ENCODE measurements at places on chromosomes 3 and 15.

DNA sequence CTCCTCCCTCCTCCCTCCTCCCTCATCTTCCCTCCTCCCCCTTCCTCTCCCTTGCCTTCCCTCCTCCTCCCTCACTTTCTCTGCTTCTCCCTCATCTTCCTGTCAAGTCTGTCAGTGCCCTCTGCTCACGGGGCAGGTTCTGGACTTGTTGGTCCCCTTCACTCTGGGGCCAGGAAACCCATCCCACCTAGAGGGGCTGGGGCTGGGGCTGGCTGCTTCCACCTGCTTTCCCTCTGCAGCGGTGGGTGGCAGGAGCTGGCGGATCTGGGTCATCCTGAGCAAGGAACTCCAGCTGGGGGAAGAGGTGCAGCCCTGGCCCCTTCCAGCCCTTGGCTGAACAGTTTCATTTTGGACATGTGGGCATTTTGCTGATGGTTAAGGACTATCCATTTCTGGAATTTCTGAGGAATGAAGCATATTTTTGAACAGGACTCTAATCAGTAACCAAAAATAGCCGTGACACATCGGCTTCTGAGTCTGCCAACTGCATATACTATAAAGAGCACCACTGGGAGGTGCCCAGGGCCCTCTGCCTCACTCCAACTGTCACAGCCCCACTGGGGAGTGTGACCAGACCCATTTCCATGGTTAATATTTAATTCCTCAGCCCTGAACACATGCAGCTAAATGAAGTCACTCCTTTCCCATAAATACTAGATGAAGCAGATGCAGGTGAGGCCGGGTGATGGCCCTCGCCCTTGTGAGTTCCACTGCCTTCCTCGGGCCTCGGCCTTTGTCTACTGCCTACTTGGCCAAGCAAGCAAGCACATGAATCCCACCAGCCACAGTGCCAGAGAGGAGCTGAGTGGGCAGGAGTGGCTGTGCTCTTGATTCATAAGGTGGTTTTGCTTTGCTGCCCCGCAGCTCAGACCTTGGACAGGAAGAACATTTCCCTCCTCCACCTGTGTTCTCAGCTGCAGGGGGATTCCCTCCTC is 39.8 kb downstream of the CHDH start:
- DNase-seq: peak; percentile 67

DNA sequence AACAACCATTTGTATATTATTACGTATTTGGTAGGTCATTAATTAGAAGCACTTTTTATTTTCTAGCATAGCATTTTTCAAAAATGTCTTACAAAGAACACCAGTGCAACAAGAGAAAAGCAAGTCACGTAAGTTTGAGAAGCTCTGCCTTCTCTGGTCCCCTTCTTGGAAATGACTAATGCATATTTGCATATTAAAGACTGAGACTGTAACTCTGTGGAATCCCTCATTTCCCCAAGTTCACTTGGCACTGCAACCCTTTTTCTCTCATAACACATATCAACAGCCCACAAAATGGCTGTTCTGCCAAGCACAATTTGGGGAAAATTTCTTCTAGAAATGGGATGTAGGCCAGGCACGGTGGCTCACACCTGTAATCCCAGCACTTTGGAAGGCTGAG is 176.3 kb downstream of the ERC2 start:
- DNase-seq: no peak

- DNase-seq: peak; percentile 77
These were observed 111.2 kb upstream of the SUCLG2 start for GRCh38 chr3:67765575-67765974.

GRCh38 chr3:173399044-173399443 is 1.5 kb downstream of the NLGN1 start:
- no peak for DNase-seq

DNA sequence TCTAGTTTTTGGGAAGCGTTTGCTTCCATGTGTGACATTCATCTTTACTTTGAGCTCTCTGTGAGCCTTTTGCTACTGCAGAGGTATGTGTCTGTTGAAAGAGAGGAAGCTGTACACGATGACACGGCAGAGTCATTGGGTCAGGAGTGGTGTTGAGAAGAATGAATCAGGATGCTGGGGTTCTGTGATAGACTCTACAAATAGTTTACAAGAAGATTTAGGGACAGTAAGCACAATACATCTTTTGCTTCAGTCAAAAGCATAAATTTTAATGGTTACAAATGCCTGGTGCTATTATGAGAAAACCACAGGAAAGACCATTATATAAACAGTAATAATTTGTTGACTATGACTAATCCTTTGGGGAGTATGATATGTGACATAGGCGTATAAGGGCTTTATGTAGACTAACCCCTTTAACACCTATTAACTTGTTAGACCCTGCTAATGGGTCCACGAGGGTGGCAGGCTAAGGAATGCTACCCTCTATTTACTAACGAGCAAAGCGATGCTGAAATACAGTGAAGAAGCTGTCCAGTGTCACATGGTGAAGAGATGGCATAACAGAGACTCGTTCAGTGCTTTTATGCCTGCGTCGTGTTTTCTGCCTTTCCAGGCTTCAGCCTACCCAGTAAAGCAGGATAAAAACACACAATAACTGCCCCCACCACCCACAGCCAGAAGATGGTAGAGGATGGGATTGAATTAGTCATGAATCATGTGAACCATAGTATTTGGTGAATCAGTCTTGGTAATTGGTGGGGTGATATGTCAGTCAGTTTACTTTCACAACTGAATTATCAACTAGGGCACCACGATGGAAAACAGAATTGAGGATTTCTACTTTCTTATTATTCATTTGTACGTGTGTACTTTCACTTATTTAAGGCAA is 118.8 kb downstream of the LPP start:
- peak; percentile 99 for DNase-seq

DNA sequence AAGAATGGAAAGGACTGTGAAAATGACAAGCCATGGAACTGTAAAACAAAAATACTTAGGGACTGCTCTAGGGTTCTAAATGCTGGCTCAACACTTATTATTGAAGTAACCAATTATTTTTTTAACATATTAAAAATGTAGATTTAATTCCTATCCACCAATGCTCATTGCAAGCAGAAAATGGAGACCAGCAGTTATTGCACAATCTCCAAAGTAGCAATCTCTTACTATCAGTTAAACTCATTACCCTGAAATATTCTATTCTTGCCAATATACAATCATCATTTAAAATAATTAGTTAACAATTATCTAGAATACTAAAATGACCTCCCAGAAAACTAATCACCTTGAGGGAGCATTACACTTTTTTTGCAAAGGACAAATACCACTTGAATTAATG is 499.8 kb downstream of the NAALADL2 start:
- DNase-seq: no peak

GRCh38 chr3:165749241-165749640 is 88.0 kb downstream of the BCHE start:
- DNase-seq: no peak

- no peak for DNase-seq
These were observed 161.7 kb downstream of the ANXA2 start for GRCh38 chr15:60235951-60236710.

DNA sequence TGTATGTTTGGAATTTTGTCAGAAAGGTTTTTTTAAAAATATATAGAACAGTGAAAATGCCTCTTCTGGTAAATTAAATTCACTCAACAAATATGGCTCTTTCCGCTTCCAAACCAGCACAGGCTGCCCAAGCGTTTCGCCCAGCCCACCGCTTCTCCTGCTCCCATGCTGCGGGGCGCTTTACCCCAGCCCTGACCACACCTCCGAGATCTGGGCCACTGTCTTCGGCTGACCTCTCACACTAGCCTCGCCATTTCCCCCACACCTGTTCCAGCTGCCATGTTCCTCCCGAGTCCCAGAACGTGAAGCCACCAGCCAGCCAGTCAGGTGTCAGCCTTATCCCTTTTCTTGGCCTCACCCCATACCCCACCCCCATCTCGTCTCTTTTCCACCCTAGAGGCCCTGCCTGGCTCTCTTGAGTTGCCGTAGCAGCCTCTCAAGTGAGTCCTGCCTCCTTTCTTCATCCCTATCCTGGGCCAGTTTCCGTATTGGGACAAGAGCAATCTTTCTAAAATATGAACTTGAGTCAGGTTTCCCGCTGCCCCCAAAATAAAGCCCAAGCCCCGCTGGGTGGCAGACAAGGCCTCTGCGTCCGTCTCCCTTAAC is 46.5 kb downstream of the SLC12A8 start:
- DNase-seq: no peak

GRCh38 chr15:56805466-56806147 is 72.3 kb upstream of the ZNF280D start:
- peak; percentile 82 for DNase-seq

DNA sequence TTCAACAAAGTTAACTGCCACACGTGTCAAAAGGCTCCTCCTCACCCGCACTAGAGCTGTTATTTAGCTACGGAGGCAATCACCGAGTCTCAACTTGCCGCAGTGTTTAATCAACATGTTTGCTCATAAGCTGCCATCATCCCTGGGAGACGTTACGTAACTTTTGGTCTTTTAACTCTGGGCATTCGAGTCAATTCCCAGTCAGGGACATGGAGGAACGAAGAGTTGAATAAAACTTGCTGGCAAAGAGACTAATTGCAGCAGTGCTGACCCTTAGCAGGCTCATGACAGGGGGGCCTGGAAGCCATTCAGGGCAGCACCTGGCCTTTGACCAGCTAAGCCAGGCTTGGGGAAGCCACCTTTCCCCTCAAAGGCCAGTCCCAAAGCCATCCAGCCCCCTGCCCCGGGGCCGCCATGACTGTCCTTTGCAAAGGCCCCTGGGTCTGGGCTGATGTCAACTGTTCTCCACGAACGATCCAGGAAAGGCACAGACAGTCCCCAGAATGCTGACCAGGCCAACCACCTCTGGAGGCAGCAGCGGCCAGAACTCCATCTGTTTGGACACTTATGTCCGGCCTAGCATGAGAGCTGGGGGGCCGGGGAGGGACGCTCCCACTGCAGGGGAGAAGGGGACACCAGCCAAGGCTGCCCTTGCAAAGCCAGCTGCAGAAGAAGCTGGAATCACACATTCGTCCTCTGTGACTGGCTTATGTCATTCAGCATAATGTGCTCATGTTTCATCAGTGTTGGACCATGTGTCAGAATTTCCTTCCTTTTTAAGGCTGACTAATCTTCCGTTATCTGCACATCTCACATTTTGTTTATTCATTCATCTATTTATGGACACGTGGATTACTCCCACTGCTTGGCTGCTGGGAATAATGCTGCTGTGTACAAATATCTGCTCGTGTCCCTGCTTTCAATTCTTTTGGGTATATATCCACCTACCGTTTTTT is 43.7 kb downstream of the PCSK6 start:
- DNase-seq: peak; percentile 80

DNA sequence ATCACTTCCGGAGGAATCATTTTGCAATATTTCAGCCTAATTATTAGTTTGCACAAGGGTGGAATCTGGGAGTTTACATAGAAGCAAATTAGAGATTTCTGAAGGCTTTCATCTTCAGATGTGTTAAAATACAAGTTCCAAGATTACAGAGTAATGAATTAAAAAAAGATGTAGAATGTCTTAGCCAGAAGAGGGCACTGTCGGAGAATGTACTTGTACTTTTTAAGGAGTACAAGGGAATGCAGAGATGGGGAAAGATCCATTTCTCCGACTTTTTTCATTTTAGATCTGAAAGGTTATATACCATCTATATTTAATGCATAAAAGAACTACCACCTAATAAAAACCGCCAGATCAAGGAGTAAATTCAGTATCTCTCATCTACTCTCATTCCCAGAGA is 43.1 kb upstream of the WDR5B start:
- DNase-seq: peak; percentile 57

- DNase-seq: no peak
These were observed 202.8 kb downstream of the CADPS start for GRCh38 chr3:62672270-62672987.

GRCh38 chr3:189631409-189631808 is 220 bp downstream of the TP63 start:
- no peak for DNase-seq

GRCh38 chr3:185629554-185630181 is 43.6 kb downstream of the SENP2 start:
- no peak for DNase-seq

DNA sequence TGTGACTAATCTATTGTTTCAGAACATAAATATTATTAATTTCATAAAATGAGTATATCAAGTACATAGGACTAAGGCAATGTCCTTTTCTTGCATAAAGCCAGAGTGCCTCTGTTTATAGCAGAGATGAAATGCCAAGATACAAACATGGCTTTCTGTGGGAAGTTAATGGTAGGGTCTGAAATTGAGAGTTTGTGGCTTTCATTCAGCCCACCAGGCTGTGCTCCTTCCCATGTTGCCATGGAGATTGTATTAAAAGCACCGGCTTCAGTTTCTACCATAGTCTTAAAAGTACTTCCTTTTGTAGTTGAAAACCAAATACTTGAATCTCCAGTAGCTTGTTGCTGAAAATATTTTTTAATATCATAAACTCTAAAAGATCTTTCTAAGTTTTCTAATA is 114.0 kb downstream of the LRRC28 start:
- DNase-seq: no peak

DNA sequence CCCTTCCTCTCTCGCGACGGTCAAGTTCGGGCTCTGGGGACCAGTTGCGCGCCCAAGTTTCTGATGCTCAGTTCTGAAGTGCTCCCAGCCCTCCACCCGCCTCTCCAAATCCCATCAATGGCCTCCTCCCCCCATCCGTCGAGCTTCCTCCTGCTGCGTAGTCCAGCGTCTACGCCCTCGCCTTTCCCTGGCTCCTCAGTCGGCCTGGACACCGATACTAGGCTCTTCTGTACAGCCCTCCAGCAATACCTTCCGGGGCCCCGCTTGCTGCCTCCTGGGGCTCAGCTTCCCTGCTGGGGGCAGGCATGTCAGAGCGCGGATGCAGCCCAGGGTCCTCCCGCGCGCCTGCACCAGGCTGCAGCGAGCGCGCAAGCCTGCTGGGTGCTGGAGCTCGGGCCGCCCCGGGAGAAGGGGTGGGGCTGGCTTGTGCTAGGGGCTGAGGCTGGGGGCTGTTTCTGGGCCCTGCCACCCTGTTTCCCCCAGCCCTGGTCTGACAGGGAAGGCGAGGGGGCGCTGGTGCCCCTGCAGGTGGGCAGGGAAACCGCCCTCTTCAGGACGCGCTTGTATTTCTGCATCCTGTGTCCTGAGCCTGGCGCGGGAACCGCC is 353.3 kb upstream of the SUCLG2 start:
- DNase-seq: no peak

GRCh38 chr3:29324180-29324651 is 43.3 kb downstream of the RBMS3 start:
- peak; percentile 93 for DNase-seq

DNA sequence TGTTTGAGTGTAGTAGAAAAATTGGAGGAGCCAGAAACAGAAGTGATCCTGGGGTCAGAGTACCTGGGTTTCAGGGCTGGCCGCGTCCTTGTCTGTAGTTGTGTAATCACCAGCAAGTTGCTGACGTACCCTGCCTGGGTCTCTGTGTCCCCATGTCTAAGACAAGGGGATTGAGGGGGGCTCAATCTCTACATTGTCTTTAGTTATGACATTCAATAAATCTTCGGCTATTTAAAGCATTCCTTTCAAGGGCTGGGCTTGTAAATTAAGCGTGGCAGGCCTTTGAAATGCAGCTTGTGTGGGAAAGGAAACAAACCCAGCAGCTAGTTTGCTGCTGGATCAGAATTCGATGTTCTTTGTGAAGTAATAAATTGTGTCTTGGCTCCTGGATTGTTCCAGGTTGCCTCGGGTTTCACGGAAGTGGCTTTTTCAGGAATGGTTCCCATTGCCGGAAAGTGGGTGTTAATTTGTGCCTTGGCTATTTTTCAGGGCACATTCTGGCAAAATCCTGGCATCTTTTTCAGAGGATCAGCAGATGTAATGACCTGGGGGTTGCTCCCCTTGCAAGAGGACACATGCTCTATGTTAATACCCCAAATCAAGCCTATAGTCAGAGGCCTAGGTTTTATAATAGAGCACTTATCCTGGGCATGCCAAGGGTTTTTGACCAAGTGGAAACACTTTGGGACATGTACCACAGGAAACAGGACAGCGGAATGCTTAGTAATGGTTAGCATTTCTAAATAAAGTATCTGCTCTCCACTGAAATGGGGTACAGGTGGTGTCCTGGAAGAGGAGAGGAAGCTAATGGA is 294.8 kb upstream of the NR2E3 start:
- DNase-seq: no peak

All from HCEC 1CT (cell line).